Nucleus accumbens (tissue), 56 donors: ENCODE measurements at places on chromosomes 13 and 19.
A peak's percentile ranks its signal among the peaks of the same experiment; 100 is the strongest.

DNA sequence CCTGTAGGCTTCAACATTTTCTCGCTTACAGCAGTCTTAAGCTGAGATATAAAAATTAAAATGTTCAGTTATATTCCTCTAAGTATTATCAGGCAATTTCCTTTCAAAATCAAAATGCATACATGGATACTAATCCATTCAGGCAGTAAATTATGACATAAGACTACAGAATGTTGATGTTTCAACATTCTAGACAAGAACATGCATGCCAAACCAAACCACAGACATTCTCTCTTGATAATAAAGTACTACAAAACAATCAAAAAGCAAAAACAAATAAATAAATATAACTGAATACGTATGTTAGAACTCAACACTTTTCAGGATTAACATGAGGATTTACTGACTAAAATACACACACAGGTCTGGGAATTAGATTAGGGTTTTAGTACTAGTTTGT lies 7.7 kb downstream of the DIS3 start:
- no peak for DNase-seq

DNA sequence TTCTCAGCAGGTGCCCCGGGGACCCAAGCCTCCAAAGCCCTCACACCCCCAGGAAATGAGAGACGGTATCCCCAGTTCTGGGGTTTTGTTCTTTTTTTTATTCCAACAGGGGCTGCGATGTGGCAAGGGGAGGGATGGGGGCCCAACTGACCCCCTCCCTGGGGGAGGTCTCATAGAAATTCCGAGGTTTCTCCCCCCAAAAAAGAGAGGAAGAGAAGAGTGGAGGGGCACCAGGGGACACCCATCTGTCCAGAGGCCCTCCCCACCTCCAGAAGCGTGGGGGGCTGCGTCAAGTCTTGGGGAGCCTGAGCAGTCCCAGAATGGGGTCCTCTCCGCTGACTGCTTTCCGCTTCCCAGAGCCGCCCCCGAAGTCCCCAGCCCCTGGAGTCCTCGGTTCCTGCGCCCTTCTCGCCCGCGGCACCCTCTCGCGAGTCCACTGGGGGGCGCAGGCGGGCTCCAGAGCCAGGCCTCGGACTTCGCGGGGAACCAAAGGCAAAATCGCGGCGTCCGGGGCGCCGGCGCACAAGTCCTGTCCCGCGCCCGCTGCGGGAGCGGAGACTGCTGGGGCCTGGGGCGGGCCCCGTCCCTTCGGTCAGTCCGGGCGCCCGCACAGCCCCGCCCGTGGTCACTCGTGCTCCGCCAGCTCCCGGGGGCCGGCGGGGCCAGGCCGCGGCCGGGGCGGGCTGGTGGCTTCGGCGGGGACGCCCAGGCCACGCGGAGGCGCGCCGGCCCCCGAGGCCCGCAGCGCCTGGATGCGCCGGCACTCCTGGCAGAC lies 4.4 kb upstream of the ATP1A3 start:
- DNase-seq: no peak

GRCh38 chr13:40217675-40218074 lies 448.8 kb downstream of the FOXO1 start:
- no peak for DNase-seq

- no peak for DNase-seq
Measured at GRCh38 chr13:58906329-58907007, 1257.3 kb downstream of the DIAPH3 start.

- DNase-seq: no peak
Measured at GRCh38 chr13:99572921-99573320, 71.6 kb downstream of the TM9SF2 start.

- DNase-seq: no peak
Measured at GRCh38 chr19:3183721-3184641, 1.7 kb upstream of the NCLN start.

- no peak for DNase-seq
Measured at GRCh38 chr13:32073180-32073864, 41.7 kb downstream of the FRY start.

GRCh38 chr13:85436029-85436428 lies 363.2 kb downstream of the SLITRK6 start:
- no peak for DNase-seq

- no peak for DNase-seq
Measured at GRCh38 chr19:8307400-8307964, 676 bp downstream of the CD320 start.

GRCh38 chr13:22024381-22024994 lies 353.6 kb downstream of the FGF9 start:
- DNase-seq: no peak

DNA sequence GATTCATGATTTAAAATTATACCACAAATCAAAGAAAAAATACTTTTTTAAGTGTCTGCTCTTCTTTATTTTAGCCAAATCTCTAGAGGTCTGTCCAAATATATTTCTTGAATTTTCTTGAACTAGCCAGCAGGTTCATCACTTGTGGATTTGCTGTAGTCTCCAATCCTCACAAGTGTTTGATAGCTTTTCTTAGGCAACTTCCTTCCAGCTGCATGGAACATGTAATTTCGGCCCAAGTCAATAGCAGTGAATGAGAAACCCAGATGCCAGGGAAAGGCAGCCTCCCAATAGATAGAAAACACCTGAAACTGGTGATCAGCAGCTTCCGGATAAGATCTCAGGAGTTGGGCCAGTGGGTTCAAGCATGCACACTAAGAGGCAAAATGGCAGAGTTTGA lies 15.6 kb upstream of the RNASEH2B start:
- no peak for DNase-seq

GRCh38 chr19:4976401-4977298 lies 7.7 kb downstream of the KDM4B start:
- DNase-seq: peak; percentile 65

- DNase-seq: no peak
Measured at GRCh38 chr19:14410091-14411051, 8.8 kb downstream of the DDX39A start.

- no peak for DNase-seq
Measured at GRCh38 chr19:33628921-33629825, 7.4 kb downstream of the CHST8 start.

GRCh38 chr19:27654266-27654990 lies 1558.5 kb downstream of the UQCRFS1 start:
- no peak for DNase-seq

GRCh38 chr19:32018014-32018413 lies 327.4 kb upstream of the ZNF507 start:
- no peak for DNase-seq

DNA sequence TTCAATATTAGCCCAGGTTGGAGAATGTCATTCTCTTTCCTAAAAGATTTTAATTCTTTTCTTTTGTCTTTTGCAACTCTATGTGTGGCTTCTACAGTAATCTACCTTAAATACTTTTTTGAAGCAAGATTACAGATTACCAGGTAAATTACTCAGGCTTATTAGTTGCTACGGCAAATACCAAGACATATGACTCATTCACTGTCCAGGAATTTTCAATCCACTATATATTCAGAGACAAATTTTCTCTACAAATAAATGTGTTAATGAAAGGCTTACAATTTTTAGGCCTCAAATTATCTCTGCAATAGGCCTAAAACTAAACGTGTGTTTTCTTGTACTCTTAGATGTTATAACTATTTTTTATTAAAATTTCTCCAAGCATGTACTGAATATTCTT lies 631.3 kb downstream of the DIAPH3 start:
- DNase-seq: no peak

- DNase-seq: no peak
Measured at GRCh38 chr13:105030851-105031250, 1504.6 kb downstream of the EFNB2 start.

GRCh38 chr13:87777387-87777786 lies 106.2 kb downstream of the SLITRK5 start:
- no peak for DNase-seq

GRCh38 chr19:32809754-32810153 lies 59.8 kb downstream of the SLC7A9 start:
- no peak for DNase-seq

DNA sequence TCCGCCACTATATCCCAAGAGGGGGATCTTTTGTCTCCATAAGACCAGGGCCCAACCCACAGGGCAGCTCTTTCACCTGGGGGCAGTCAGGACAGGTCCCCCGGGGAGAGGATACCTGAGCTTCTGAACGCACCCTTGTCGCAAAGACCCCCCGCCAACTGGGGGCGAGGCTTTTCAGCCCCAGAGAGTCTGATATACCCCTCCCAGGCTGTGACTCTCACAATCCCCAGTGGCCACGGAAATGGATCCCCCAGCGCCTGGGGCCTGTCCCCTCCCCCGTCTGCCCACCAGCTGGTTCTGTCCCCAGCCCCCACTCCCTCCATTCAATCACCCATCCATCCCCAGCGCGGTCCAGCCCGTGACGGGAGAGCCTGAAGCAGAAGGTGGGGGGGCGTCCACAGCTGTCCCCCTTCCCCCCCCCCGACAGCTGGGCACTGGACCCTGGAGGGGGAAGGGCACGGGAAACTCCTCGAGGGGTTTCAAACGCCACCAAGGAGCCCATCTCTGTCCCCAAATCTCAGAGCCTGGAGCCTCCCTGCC lies 823 bp downstream of the DOCK6 start:
- no peak for DNase-seq

DNA sequence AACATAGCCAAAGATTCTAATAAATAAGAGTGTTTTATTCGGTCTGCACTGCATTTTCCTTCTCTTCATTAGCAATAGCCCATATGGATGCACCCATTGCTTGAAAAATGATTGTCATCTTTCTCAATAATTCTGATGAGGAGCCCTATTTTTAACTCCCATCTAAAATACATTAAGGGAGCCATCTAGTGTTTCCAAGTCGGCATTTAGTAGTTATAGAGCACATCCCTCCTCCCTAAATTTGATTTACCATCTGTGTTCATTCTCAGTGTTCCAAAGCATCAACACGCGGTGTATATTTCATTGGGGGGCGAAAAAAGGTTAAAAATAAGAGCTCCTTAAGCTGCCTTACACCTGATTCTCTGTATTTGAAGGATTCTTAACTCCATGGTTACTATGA lies 119.2 kb upstream of the IPO5 start:
- no peak for DNase-seq
